ENCODE measurements at places on chromosomes 7 and 10. TPM values are rescaled to one million over a fixed set of nuclear protein-coding genes. Genes with fewer than 3 reads are reported as not detected.

GRCh38 chr7:20021831-20022230, 195.4 kb downstream of the MACC1 start:
- peak; percentile 64 for DNase-seq
- H3K27ac ChIP-seq = no peak overlapping the region
- H3K36me3 ChIP-seq = no peaks in the 10 kb centered on the region
- H3K4me3 ChIP-seq = no peak overlapping the region
- no peaks in the 10 kb centered on the region for H3K27me3 ChIP-seq
- H3K4me1 ChIP-seq = no peaks in the 10 kb centered on the region

DNA sequence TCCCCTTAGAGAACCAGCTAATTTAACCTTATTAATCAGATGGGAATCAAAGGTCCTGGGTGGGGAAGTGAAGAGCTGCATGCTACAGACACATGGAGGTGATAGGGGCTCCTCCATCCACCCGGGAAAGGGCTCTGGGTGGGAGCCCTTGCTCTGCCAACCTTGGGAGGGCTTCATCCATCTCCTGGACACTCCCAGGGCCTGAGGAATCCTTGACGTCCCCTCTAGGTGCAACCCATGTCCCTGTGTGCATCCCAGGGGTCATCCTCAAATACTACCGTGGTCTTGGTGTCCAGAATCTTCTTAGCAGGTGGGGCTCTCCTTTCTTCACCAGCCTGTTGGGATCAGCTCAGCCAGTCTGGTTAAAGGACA, 55.4 kb upstream of the IGFBP3 start:
- no peak for DNase-seq
- H3K4me1 ChIP-seq = peaks cover 23% of the 10 kb centered on the region
- H3K36me3 ChIP-seq = no peaks in the 10 kb centered on the region
- no peaks in the 10 kb centered on the region for H3K27me3 ChIP-seq
- no peak overlapping the region for H3K27ac ChIP-seq

MOGAT3 gene
- total RNA-seq = not detected

OPN4 gene
- total RNA-seq = not detected

- no peak overlapping the region for H3K27ac ChIP-seq
- H3K4me1 ChIP-seq = no peaks in the 10 kb centered on the region
- DNase-seq = peak; percentile 88
- H3K27me3 ChIP-seq = no peaks in the 10 kb centered on the region
- no peak overlapping the region for H3K4me3 ChIP-seq
- no peaks in the 10 kb centered on the region for H3K36me3 ChIP-seq
Measured at GRCh38 chr7:48938539-48939295, 14.4 kb downstream of the CDC14C start.

GRCh38 chr7:70267381-70268120, 669.3 kb downstream of the AUTS2 start:
- H3K36me3 ChIP-seq = no peaks in the 10 kb centered on the region
- no peaks in the 10 kb centered on the region for H3K27me3 ChIP-seq
- no peaks in the 10 kb centered on the region for H3K4me1 ChIP-seq

STK31 gene
- total RNA-seq = under 0.01 TPM

DNA sequence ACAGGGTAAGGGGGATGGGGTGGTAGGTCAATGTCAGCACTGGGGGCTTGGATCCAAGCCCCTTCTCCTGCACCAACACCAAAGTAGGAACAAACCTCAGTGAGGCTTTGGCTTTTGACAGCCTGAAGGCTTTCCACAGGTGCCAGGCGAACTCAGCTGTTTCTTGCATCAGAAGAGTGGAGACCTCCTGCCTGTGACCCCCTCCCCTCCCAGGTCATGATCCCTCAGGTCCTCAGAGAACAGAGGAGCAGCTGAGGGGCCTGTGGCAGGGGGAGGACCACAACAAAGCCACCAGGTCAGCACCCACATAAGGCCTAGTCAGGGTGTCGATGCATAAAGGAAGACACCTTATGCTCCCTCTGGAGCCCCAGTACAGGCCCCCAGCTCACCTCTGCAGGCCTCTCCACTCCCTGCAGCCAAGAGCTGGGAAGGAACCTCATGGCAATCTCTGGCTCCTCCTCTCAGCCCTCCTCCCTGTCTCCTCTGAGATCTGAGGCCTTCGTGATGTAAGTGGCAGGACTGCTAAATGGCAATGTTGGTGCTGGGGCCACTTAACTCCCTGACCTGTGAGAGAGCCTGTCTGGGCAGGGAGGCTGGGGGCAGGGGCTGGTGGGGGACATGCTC, 19.1 kb upstream of the PRRT4 start:
- no peak overlapping the region for H3K4me3 ChIP-seq
- no peaks in the 10 kb centered on the region for H3K4me1 ChIP-seq
- no peak overlapping the region for H3K27ac ChIP-seq
- DNase-seq = no peak

Measured in fibroblast of lung (primary cell).